Vagina (tissue), 2 donors: ENCODE measurements at places on chromosomes 16 and 17. TPM values are rescaled to one million over a fixed set of nuclear protein-coding genes. Genes with fewer than 3 reads are reported as not detected.

The SMTNL2 gene
- total RNA-seq, result 2.5 TPM

The SPATA32 gene
- not detected for total RNA-seq

The SDR42E2 gene
- not detected for total RNA-seq

GRCh38 chr16:6131526-6132050 lies 1034.0 kb upstream of the EEF2KMT start:
- H3K4me1 ChIP-seq, result no peaks in the 10 kb centered on the region
- H3K4me3 ChIP-seq, result no peak overlapping the region
- H3K36me3 ChIP-seq, result no peaks in the 10 kb centered on the region

- H3K4me3 ChIP-seq, result no peak overlapping the region
- H3K4me1 ChIP-seq, result peaks cover 66% of the 10 kb centered on the region
- H3K27ac ChIP-seq, result no peak overlapping the region
- no peak for DNase-seq
- H3K36me3 ChIP-seq, result no peaks in the 10 kb centered on the region
Observed at GRCh38 chr17:19720631-19721426, 4.4 kb upstream of the SLC47A2 start.

DNA sequence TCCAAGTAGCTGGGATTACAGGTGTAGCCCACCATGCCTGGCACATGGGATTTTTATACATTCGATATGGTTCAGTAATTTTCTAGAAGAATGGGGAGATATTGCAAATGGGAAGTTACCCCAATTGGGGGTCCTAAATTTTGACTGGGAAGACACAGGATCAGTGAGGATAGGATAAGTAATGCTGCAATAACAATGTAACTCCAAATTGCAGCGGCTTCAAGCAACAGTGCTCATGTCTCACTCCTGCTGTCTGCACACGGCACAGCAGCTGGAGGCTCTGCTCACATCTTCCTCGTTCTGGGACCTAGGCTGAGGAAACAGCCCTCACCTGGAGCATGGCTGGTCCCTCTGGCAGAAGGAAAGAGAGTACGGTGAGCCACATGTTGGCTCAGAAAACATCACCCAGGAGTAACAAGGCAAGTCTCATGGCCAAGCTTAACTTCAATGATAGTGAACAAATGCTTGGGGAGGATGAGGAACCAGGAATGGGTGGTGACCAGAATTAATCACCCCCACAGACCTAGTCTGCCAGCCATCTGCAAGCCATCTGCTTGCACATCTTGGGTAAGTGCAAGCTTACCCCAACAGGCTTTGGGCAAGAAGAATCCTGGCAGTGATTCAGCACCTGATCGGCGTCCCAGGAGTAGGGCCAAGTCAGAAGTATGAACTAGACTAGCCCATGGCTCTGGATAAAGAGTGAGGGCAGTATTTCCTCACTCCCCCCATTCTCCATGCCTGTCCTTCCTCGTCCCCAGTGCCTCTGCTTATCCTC lies 229.2 kb downstream of the COPRS start:
- no peaks in the 10 kb centered on the region for H3K27me3 ChIP-seq
- H3K4me3 ChIP-seq, result no peak overlapping the region
- H3K27ac ChIP-seq, result no peak overlapping the region
- no peaks in the 10 kb centered on the region for H3K36me3 ChIP-seq
- H3K4me1 ChIP-seq, result no peaks in the 10 kb centered on the region
- DNase-seq, result no peak

GRCh38 chr17:2776589-2777241 lies 19.5 kb upstream of the RAP1GAP2 start:
- H3K4me1 ChIP-seq, result peaks cover 6% of the 10 kb centered on the region
- peaks cover 5% of the 10 kb centered on the region for H3K27me3 ChIP-seq
- no peak overlapping the region for H3K27ac ChIP-seq
- DNase-seq, result no peak
- no peaks in the 10 kb centered on the region for H3K36me3 ChIP-seq
- no peak overlapping the region for H3K4me3 ChIP-seq
